CD8-positive, alpha-beta T cell (primary cell): ENCODE measurements at places on chromosomes 12 and 14.

- no peak for DNase-seq
These were observed 1.7 kb upstream of the CFAP251 start for GRCh38 chr12:121916719-121917118.

- no peak for DNase-seq
These were observed 536.8 kb upstream of the ATP2B1 start for GRCh38 chr12:90245391-90245790.

- no peak for DNase-seq
These were observed 186.7 kb downstream of the PPFIA2 start for GRCh38 chr12:81572411-81572810.

GRCh38 chr12:51156245-51156765 is 16.6 kb downstream of the TFCP2 start:
- DNase-seq: no peak

DNA sequence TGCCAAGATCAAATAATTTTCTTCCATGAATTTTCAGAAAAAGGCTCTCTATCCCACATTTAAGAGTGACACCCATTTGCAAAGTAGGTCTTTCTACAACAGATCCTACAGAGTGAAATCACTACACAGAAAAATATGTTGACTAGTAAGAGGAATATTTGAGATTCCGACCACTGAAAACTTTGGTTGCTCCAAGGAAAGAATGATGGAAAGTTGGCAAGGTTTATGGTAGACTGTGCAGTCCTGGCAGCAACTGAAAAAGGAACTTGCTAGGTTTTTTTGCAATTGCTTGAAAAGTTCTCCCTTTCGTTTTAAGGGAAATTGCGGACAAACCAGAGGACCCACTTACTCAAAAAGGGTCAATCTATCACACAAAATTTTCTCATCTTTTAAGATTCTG is 83.1 kb upstream of the TSPAN8 start:
- no peak for DNase-seq
